Cardiac muscle cell (in vitro differentiated cells and primary cell): ENCODE measurements at places on chromosomes 7 and 10.

DNA sequence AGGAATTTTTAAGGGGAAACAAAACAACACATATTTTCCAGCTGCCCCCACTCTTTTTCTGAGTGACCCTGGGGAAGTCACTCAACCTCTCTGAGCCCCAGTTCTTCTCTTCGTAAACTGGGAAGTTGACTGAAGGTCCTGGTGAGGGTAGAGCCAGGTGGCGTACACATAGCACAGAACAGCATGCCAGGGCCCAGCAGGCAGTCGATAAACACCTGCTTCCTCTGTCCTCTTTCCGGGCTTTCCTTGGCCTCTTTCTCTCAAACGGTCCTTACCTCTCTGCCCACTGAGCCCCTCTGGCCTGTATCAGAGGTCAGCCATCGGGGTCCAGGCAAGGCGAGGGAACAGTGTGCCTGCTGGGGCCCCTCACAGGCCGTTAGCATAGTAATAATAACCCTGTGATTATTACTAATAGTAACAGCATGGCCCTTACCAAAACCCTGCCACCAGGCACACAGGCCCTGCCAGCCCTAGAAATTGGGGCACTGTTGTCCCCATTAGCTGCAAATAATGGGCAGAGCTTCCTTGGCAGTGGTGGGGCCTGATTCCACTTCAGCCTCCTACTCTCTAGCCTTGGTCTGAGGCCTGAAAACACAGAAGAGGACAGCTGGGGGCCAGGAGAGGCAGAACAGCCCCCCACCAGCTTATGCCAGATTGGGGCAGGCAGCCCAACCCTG lies 37.3 kb upstream of the SLC29A3 start:
- DNase-seq: no peak

DNA sequence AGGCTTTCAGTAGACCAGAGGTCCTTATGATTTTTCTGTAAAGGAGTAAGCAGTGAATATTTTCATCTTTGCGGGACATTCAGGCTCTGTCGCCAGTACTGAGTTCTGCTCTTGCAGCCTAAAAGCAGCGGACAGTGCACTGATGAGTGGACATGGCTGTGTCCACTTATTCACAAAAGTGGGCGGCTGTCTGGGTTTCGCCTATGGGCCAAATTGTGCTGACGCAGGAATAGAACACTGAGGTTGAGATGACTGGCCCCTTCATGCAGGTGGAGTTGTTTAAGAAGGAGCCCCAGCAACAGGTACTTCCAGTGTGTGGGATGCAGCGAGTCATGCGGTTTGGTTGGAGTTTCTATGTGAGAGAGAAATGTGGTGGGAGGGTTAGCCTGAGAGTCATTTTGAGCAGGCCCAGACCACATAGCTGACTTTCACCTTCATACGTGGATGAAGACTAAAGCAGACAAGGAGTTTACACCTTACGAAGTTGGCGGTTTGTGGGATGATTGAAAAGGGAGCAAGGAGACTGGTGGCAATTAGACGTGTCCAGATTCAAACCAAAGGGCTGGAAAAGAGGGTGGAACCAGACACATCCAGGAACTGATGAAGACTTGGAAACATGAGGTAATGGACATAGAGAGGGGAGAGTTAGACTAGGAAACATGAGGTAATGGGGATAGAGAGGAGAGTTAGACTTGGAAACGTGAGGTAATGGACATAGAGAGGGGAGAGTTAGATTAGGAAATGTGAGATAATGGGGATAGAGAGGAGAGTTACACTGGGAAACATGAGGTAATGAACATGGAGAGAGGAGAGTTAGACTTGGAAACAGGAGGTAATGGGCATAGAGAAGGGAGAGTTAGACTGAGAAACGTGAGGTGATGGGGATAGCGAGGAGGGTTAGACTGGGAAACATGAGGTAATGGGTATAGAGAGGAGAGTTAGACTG lies 38.2 kb downstream of the WDR37 start:
- no peak for DNase-seq

DNA sequence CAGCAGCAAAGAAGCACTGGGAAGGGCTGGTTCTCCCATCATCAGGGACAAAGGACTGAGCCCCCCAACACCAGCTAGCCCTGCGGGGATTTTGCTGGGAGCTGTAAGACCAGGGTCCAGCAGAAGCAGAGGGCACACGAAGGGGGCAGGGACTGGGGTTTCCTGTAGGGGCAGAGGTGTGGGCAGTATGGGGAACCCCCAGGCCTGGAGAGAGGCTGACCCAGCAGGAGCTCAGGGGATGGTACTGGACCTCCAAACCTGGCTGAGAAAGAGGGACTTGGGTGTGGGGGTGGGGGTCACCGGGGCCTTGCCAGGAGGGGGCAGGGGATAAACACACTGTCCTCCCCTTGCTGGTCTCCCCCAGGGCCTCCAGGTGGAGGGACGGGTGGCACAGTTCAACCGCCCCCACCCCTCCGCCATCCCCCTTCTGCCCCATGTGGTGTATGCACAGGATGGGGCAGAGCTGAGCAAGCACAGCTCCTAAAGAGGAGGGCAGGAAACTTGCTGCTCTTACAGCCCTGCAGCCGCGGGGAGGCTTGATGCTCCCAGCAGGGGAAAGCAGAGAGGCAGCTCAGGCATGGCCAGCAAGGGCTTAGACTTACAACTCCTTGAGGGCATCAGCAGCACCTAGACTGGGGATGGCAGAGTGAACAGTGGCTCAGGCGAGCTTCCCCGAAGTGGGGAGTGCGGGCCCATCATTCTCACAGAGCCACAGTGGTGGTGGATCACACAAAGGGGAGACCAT lies 12.4 kb upstream of the RET start:
- no peak for DNase-seq

DNA sequence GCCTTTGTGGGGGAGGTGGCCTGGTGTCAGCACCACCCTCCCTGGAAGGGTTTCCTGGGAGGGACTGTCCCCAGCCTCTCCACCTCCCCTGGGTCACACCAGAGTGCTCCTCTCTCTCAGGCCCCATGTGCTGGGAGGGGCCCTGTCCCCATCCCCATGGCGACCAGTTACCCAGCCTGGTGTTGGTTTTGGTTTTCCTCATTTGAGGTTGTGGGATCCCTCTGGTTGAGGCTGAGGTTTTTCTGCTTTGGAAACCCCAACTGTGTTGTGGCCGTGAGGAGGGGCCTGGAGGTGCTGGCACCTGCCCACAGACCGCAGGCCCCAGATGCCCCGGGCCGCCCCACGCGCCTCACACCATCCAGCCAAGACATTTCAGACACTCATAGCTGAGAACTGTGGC lies 106.3 kb downstream of the GRK5 start:
- no peak for DNase-seq

DNA sequence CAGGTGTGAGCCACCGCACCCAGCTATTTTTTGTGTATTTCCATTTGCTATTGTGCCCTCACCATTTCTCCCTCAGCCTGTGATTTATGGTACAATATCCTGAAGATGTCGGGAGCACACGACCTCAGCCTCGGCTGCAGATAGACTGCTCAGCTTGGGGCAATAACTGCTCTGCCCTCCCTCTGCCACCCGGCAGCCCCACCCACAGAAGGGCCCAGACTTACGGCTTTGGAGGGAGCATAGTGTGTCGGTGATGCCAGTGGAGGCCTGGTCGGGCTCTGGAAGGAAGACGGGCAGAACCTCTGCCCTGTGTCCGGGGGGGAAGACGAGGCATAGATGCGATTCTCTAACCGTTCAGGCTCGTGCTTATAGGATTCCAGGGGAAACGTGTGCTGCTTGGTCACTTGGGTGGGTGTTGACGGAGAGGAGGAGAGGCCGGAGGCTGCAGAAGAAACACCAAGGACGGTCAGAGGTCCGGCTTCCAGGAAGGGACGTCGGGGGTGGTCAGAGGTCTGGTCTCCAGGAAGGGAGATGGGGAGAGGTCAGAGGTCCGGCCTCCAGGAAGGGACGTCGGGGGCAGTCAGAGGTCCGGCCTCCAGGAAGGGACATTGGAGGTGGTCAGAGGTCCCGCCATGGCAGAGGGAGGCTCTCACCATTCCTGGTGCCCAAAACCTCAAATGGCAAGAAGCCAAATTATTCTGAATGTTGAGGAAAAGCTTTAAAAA lies 155.7 kb upstream of the RHEB start:
- no peak for DNase-seq

DNA sequence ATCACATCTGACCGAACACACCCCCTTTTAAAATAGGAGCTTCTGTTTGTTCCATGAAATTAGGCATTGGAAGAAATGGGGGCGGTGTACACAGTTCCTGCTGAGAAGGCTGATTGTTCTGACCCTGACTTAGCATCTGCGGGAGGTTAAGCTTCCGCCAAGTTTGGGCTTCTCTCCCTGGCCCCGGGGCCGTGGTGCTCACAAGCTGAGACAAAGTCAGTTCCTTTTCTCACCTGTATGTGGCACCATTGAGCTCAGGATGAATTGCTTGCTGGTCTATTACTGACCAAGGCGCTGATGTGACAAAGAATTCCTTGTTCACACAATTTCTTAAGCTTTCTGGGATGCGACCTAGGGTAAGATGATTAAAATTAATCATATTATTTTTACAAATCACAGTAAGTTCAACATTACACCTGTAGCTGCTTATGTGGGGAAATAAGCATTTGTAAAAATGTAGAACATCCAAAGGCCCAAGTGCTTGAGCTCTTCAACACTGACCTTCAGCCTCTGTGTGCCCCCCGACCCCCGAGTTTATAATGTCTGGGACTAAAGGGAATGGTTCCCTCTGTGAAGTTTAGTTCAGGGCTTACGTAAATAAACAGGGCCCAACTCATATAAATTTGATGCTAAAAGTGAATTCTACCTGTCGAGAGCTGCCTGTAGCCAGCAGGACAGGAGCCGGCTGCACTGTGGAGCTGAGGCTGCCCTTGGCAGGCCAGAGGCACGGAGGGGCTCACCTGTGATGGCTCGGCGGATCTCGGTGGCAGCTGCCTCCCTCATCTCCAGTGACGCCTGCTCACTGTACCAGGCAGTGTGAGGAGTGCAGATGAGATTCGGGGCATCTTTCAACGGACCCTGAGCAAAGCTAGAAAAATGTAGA lies 50.8 kb downstream of the ZRANB1 start:
- peak; percentile 88 for DNase-seq

- DNase-seq: no peak
Observed at GRCh38 chr10:5526691-5527331, 2.0 kb downstream of the CALML3 start.

DNA sequence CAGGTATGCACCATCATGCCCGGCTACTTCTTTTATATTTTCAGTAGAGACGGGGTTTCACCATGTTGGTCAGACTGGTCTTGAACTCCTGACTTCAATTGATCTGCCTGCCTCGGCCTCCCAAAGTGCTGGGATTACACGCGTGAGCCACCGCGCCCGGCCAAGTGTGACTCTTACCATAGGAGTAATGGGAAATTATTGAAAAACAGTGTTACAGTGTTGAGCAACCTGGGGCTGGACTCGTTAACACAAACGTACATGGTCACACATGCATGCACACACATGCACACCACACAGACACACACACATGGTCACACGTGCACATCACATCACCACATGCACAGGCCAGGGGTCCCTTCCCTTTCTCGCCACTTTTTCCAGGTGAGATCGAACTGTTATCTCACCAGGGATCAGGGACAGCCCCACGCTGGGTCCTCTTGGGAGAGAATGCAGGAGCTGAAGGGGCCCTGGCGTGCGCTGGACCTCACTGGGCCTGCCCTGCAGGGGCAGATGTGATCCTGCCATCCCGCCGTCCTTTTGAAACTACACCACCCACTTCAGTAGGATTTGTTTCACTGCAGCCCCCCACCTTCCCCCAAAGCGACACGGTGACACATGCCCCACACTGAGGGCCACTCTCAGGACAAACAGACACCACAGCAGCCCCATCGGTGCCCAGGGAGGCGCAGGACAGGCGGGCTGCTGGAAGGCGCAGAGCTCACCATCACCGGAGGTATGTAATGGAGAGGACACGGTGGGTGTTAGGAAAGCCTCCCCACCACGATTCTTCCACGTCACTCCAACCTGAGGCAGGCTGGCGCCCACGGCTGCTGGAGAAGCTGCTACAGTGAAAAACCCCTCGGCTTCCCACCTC lies 10.2 kb downstream of the RADIL start:
- no peak for DNase-seq

DNA sequence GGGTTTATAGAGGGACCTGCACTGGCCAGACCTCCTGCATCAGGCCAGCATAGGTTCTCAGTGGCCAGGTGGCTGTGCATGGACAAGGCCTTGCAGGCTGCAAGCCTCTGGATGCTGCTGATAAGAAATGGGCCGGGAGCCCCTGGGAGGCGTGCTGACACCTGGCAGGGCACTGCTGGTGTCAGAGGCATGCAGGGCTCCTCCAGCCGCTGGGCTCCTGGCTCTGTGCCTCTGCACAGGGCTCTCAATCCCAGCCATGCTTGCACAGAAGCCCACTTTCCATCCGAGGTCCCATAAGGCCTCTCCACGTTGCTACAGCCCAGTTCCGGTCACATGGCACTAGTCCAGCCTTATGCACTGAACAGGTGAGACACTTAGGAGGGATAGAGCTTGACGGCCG lies 27.3 kb downstream of the ANTXRL start:
- no peak for DNase-seq

DNA sequence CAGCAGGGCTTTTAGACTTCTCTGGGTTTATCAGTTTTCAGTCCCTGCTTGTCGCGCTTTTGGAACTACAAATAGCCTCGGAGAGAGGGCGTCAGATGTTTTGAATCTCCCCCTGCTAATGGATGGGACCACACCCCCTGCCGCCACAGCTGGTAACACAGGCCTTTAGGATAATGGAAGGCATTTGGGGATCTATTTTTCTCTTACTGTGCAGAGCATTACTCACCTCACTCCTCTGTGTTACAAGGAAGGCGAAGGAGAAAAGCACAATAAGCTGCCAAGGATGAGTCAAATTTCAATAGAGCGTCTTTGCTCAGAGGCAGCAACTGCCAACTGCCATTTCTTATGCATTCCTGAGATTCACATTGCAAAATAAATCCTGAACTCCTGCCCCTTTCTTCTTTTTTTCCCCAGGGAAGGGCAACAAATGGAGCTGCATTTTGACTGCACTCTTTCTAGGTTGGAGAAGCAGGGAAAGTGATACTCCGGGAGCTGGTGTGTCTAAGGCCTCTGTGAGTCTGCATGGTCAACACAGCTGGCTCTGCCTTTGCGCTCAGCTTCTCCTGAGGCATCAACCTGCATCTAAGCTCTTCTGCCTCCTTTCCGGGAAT lies 31.5 kb upstream of the SMNDC1 start:
- peak; percentile 49 for DNase-seq

DNA sequence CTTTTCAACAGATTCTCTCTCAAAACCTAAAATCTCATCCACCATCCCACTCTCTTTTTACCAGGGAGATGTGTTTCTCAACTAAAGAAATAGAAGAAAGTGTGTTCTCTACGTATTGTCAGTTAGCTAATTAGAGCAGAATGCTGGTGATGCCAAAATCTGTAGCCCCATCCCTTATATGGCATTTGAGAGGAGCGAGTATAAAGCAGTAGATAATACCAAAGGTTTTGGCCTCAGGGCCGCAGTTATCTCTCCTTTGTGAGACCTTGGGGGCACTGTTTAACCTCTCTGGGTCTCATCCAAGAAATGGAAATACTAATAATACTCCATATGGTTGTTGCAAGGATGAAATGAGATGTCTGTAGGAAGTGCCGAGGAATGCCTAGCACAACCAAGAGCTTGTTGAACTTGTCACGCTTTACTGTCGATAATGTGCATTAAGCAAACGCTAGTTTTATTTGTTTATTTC lies 456 bp upstream of the DLD start:
- peak; percentile 4 for DNase-seq
